SK-N-SH (cell line): ENCODE measurements at places on chromosomes 5 and 9. TPM values are rescaled to one million over a fixed set of nuclear protein-coding genes. Genes with fewer than 3 reads are reported as not detected.

The C5orf63 gene
- 3.6 and 4.9 TPM in 2 replicates for polyA plus RNA-seq

The TCERG1 gene
- polyA plus RNA-seq = 38.5 and 47.3 TPM in 2 replicates

DNA sequence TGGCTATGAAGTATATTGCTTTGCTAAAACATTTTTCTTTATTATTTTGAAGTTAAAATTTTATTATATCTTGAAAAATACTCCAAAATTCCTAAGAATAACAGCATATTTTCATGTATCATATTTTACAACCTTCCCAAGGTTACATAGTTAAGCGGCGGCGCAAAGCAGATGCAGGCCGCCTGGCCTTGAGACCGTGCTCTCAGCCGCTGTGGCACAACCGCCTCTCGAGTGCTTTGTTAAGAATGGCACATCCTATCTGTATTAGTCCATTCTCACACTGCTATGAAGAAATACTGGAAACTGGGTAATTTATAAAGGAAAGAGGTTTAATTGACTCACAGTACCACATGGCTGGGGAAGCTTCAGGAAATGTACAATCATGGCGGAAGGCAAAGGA lies 228.8 kb downstream of the ARRDC3 start:
- H3K36me3 ChIP-seq = no peaks in the 10 kb centered on the region
- no peaks in the 10 kb centered on the region; the same call in 1 of the 2 replicates for H3K4me1 ChIP-seq
- H3K4me3 ChIP-seq = no peak overlapping the region
- no peak overlapping the region for H3K27ac ChIP-seq
- H3K27me3 ChIP-seq = no peaks in the 10 kb centered on the region

- H3K27ac ChIP-seq = no peak overlapping the region
- H3K4me1 ChIP-seq = no peaks in the 10 kb centered on the region
- no peaks in the 10 kb centered on the region for H3K36me3 ChIP-seq
- no peak overlapping the region for H3K4me3 ChIP-seq
Observed at GRCh38 chr9:95570150-95570549, 53.4 kb upstream of the PTCH1 start.

DNA sequence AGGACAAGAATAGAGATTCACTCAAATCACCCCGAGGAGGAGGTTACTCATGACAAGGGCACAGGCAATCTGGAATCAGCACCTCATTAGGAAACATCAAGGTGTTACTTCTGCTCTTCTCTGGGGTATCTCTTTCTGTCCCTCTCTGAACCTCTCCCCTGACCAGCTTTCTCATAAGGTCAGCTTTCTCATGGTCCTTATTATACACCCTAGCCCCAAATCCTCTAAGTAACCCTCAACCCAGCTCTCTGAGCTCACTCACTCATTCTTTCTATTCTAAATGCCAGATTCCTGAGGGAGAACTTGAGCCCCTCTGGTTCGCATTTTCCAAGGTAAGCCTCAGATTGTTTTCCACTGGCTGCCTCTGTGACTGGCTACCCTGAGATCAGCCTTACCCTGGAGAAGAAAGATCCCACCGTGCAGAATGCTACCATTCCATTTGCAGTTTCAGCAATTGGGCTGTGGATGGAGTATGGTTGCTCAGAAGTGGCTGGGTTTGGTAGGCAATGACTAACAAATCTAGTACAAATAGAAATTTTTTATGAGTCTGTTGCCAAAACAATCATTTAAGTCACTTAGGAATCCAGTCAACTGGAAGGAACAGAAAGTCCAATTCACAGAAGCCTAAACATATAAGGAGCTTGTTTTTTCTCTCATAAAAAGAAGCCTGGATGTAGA lies 9.0 kb upstream of the TIMD4 start:
- no peak overlapping the region for H3K27ac ChIP-seq
- H3K27me3 ChIP-seq = no peaks in the 10 kb centered on the region
- no peak for DNase-seq
- no peak overlapping the region for H3K4me3 ChIP-seq
- no peaks in the 10 kb centered on the region for H3K36me3 ChIP-seq

The C7 gene
- 11.1 and 38.1 TPM in 2 replicates for polyA plus RNA-seq

DNA sequence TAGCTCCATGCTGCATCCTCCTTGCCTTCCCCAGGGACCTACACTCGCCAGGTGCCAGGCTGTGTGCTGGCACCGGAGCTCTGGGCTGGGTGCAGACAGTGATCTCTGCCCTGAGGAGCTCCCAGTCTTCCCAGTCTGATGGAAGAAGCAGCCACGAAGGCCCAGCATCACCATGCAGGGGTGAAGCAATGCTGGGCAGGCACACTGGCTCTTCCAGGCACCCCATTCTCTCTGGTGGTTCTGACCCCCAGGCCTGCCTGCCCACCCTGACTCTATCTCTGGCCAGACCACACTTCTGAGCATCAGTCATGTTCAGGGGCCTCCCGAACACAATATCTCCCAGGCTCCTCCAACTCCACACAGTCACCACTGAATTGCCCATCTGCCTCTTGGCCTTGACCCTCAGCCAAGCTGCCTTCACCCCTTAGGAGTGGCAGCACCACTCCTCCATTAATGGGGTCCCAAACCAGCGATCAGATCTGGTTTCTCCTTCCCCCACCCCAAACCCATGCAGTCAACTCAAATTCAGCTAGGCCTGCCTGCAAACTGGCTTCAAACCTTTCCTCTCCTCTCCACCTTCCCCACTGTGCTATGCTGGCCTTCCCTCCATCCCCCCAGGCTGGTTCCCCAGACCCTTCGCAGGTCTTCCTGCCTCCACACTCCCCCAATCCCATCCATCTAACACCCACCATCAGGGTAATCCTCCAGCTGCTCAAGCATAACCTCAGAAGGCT lies 102.7 kb upstream of the MVB12B start:
- H3K27ac ChIP-seq = no peak overlapping the region
- no peaks in the 10 kb centered on the region for H3K36me3 ChIP-seq
- H3K4me1 ChIP-seq = peaks cover 2% of the 10 kb centered on the region; the same call in 1 of the 2 replicates
- DNase-seq = no peak
- H3K27me3 ChIP-seq = no peaks in the 10 kb centered on the region
- no peak overlapping the region for H3K4me3 ChIP-seq

The SLC25A2 gene
- not detected in 2 replicates for polyA plus RNA-seq
